Endothelial cell of umbilical vein (primary cell): ENCODE measurements at places on chromosomes 16 and 17. TPM values are rescaled to one million over a fixed set of nuclear protein-coding genes. Genes with fewer than 3 reads are reported as not detected.

DNA sequence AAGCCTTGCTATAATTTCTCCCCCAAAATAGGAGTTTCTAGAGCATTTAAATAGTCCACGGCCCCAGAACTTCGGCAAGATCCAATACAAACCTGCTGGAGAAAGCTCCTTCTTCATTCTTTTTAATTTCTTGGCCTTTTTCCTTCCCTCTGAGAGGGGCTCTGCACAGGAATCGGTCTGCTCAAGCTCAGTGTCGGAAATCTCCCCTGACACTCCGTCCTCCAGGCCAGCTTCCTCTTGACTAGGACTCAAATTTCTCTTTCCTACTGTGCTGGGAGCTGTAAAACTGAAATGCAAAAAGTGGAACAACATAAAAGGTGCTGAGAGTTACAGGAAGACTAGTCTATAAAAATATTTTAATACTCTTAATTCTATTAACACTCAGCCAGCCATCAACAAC is 183.3 kb downstream of the PARN start:
- H3K27me3 ChIP-seq: no peaks in the 10 kb centered on the region
- DNase-seq: no peak
- H3K27ac ChIP-seq: no peak overlapping the region
- no peak overlapping the region for H3K4me3 ChIP-seq
- H3K4me1 ChIP-seq: no peaks in the 10 kb centered on the region
- H3K36me3 ChIP-seq: no peaks in the 10 kb centered on the region

- peaks cover 40% of the 10 kb centered on the region for H3K36me3 ChIP-seq
- peak overlapping the region; percentile 38 for H3K27ac ChIP-seq
- H3K27me3 ChIP-seq: no peaks in the 10 kb centered on the region
- H3K4me3 ChIP-seq: no peak overlapping the region
- peak; percentile 47 for DNase-seq
These were observed 34.9 kb downstream of the PECAM1 start for GRCh38 chr17:64355536-64356303.

DNA sequence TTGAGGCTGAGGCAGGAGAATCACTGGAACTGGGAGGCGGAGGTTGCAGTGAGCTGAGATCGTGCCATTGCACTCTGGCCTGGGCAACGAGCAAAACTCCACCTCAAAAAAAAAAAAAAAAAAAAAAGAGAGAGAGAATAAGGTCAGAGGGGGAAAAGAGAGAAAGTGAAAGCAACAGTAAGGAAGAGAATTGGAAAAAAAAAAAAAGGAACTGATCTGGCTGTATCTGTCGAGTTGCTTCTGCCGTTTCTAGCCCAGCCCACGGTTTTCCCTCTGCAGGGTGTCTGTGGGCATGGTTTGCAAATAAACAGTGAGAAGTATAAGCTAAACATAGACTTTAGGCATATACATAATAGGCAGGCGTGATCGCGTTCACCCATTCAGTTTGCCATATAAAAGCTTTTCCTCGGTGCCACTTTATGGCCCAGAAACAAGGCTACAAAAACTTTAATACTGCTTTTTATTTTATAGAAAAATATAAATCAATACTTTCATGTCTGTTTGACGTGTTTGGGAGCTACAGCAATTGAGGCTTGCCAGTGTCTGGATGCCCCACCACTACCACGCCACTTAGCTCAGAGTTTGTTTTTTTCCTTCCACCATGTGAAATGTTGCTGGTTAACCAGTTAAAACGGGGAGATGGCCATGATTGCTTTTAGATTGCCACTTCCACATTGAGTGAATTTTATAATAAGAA is 436.7 kb downstream of the MAF start:
- no peak overlapping the region for H3K27ac ChIP-seq
- no peaks in the 10 kb centered on the region for H3K36me3 ChIP-seq
- H3K4me3 ChIP-seq: no peak overlapping the region
- DNase-seq: no peak

DNA sequence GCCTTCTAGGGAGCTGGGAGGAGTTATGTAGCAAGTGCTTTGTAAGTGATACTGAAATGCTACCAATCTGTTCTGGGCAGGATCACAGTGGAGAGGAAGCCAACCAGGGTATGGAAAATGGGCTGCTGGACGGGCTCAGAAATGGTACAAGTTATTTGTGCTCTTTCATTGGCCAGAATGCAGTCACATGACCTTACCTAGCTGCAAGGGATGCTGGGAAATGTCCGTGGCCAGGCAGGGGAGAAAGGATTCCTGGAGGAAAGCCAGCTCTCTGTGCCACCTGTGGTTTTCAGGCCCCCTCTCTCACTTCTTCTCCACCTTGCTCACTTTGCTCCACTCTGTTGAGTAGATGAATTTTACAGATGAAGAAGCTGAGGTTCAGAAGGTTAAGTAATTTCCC is 4.8 kb downstream of the EEF2K start:
- peaks cover 11% of the 10 kb centered on the region for H3K4me1 ChIP-seq
- no peak for DNase-seq
- no peaks in the 10 kb centered on the region for H3K36me3 ChIP-seq
- H3K27ac ChIP-seq: no peak overlapping the region
- no peak overlapping the region for H3K4me3 ChIP-seq

DNA sequence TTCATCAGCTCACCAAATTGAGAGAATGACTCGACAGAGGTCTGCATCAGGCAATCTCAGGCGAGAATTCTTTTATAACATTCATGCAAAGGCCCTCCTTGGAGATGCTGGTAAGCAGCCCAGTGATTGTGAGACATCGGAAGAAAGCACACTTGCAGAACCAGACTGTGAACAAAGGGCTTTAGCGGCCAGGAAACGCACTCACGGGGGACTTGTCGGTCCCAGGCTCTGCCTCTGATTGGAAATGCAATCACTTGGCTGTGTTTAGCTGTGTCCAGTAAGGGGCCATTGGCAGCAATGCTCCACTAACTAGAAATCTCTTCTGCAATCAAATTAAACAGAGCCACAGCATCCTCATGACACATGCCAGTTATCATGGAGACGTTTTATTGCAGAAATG is 226.7 kb upstream of the CDH13 start:
- H3K4me3 ChIP-seq: no peak overlapping the region
- H3K27me3 ChIP-seq: peaks cover 8% of the 10 kb centered on the region
- no peaks in the 10 kb centered on the region for H3K36me3 ChIP-seq
- H3K4me1 ChIP-seq: no peaks in the 10 kb centered on the region
- H3K27ac ChIP-seq: no peak overlapping the region

- H3K27me3 ChIP-seq: no peaks in the 10 kb centered on the region
- no peak overlapping the region for H3K27ac ChIP-seq
- no peaks in the 10 kb centered on the region for H3K4me1 ChIP-seq
- no peaks in the 10 kb centered on the region for H3K36me3 ChIP-seq
These were observed 265.0 kb downstream of the PHKB start for GRCh38 chr16:47726031-47726675.

DNA sequence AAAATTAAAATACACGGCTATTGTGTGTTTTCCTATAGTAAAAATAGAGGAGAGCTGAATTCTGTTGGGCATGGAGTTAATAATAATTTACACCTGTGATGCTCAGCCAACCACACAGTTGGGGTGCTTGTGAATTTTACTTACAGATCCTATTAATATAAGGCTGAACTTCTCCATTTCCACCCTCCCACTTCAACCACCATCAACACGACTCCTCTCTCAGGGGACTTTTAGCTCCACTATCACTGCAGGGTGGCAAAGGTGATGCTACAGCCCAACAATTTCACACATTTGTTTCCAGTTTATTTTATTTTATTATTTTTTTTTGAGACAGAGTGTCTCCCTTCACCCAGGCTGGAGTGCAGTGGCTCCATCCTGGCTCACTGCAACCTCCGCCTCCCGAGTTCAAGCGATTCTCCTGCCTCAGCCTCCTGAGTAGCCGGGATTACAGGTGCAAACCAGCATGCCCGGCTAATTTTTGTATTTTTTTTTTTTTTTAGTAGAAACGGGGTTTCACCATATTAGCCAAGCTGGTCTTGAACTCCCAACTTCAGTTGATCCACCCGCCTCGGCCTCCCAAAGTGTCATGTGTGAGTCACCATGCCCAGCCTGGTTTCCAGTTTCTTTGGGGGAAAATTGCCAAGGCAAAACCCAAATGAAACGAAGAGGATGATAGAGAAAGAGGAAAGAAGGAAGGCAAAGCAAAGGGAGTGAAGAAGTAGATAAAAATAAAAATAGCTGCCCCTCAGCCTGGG is 57.9 kb downstream of the GNA13 start:
- no peak overlapping the region for H3K4me3 ChIP-seq
- no peak overlapping the region for H3K27ac ChIP-seq
- DNase-seq: no peak
- no peaks in the 10 kb centered on the region for H3K27me3 ChIP-seq

- H3K4me3 ChIP-seq: no peak overlapping the region
- no peaks in the 10 kb centered on the region for H3K27me3 ChIP-seq
- no peak overlapping the region for H3K27ac ChIP-seq
These were observed 124.0 kb downstream of the GP2 start for GRCh38 chr16:20203272-20203671.

DNA sequence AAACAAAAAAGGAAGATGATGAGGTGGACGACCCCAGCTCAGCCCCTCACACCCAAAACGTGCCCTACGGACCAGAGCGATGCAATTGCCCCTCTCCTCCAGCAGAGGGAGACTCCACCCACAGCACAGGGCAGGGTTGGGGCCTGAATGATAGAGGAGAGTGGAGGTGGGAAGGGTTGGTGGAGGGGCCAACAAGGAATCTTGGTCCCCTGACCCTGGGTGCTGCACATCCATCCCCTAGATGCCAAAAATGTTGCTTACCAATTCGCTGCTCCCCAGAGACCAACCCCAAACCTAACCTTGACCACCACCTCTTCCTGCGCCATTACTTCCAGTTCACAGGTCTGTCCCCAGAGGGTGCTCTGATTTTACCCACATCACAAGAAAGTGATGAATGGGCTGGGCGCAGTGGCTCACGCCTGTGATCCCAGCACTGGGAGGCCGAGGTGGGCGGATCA is 12.9 kb downstream of the P2RX5 start:
- no peaks in the 10 kb centered on the region for H3K36me3 ChIP-seq
- no peaks in the 10 kb centered on the region for H3K27me3 ChIP-seq
- no peak overlapping the region for H3K4me3 ChIP-seq
- H3K4me1 ChIP-seq: no peaks in the 10 kb centered on the region
- DNase-seq: peak; percentile 31
- no peak overlapping the region for H3K27ac ChIP-seq

DNA sequence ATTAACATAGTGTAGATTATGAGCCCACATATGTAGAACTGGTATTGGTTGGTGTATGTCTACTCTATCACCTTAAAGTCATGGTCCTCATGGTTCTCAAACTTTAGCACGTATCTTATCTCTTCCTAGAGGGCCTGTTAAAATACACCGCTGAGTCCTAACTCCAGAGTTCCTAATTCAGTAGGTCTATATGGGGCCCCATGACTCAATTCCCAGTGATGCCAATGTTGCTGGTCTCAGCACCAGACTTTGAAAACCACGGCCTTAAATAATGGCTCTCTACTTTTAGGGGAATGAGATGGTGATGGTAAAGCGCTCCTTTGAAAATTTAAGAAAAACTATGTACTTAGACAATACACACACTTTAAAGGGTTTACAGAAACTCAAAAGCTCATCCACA is 36.6 kb downstream of the SMURF2 start:
- peak overlapping the region; percentile 54 for H3K27ac ChIP-seq
- H3K4me3 ChIP-seq: no peak overlapping the region
- peaks cover 9% of the 10 kb centered on the region for H3K36me3 ChIP-seq
- no peaks in the 10 kb centered on the region for H3K27me3 ChIP-seq
- peaks cover 66% of the 10 kb centered on the region for H3K4me1 ChIP-seq

- no peak overlapping the region for H3K27ac ChIP-seq
- no peaks in the 10 kb centered on the region for H3K36me3 ChIP-seq
- H3K27me3 ChIP-seq: peaks cover 5% of the 10 kb centered on the region
- H3K4me3 ChIP-seq: no peak overlapping the region
- DNase-seq: no peak
These were observed 12.3 kb upstream of the SEPHS2 start for GRCh38 chr16:30457743-30458560.

- H3K4me3 ChIP-seq: no peak overlapping the region
- H3K4me1 ChIP-seq: no peaks in the 10 kb centered on the region
- no peak for DNase-seq
These were observed 22.3 kb downstream of the TMC6 start for GRCh38 chr17:78106211-78106610.

- H3K4me3 ChIP-seq: no peak overlapping the region
- H3K27ac ChIP-seq: no peak overlapping the region
- H3K4me1 ChIP-seq: peaks cover 4% of the 10 kb centered on the region
- no peaks in the 10 kb centered on the region for H3K36me3 ChIP-seq
These were observed 818 bp downstream of the DPH1 start for GRCh38 chr17:2030779-2031163.

- H3K36me3 ChIP-seq: no peaks in the 10 kb centered on the region
- H3K27ac ChIP-seq: no peak overlapping the region
- H3K4me3 ChIP-seq: no peak overlapping the region
These were observed 7.0 kb upstream of the MAF start for GRCh38 chr16:79607587-79607986.

- H3K27me3 ChIP-seq: no peaks in the 10 kb centered on the region
- H3K36me3 ChIP-seq: no peaks in the 10 kb centered on the region
- no peak overlapping the region for H3K27ac ChIP-seq
These were observed 115.9 kb downstream of the ZFHX3 start for GRCh38 chr16:72932050-72932449.

- no peaks in the 10 kb centered on the region for H3K36me3 ChIP-seq
- DNase-seq: no peak
- no peak overlapping the region for H3K27ac ChIP-seq
- no peak overlapping the region for H3K4me3 ChIP-seq
- H3K27me3 ChIP-seq: no peaks in the 10 kb centered on the region
- H3K4me1 ChIP-seq: peaks cover 4% of the 10 kb centered on the region
These were observed 3.7 kb downstream of the SERPINF1 start for GRCh38 chr17:1765576-1765975.

DNA sequence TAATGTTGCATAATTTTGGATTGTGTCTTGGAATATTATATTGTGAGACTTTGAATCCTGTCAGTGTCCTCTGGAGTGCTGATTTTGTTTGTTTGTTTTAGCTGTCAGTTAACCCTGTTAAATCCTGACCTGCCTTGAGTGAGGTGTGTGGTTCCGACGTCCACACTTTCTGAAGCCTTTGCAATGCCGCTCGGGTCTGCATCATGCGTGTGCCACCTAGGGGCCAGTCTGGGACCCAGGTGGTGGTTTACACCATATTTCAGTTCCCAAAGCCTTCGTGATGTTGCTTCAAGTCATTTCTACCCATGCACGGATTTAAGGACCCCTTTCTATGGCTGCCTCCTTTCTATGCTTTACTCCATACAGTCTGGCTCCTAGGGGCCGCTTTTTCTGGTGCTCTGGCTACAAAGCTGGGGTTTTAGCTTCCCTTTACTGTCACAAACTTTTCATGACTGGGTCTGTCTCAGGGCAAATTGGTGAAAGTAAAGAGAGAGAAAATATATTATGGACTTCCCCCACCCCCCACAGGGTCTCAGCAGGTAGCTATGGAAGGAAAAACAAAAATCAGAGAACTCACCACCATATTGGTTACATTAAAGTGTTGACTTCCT is 11.4 kb upstream of the OR4D1 start:
- no peaks in the 10 kb centered on the region for H3K36me3 ChIP-seq
- no peaks in the 10 kb centered on the region for H3K4me1 ChIP-seq
- no peak overlapping the region for H3K4me3 ChIP-seq
- peaks cover 5% of the 10 kb centered on the region for H3K27me3 ChIP-seq

- no peak overlapping the region for H3K27ac ChIP-seq
- H3K27me3 ChIP-seq: no peaks in the 10 kb centered on the region
These were observed 339.0 kb downstream of the MAF start for GRCh38 chr16:79261481-79261940.

- no peaks in the 10 kb centered on the region for H3K27me3 ChIP-seq
- no peak overlapping the region for H3K27ac ChIP-seq
- H3K4me3 ChIP-seq: no peak overlapping the region
- no peak for DNase-seq
These were observed 7.8 kb downstream of the CCDC200 start for GRCh38 chr17:43220511-43221125.

The CLEC18B gene
- 0.06 TPM in 1 of 2 replicates, not detected in the other for polyA plus RNA-seq

The ZG16 gene
- not detected in 2 replicates for polyA plus RNA-seq

The TBX2 gene
- not detected in 2 replicates for polyA plus RNA-seq

The ZP2 gene
- not detected in 2 replicates for polyA plus RNA-seq

The NETO2 gene
- 15.5 and 18.4 TPM in 2 replicates for polyA plus RNA-seq

The TRPV3 gene
- 0.01 TPM in 1 of 2 replicates, not detected in the other for polyA plus RNA-seq

The NPIPB13 gene
- polyA plus RNA-seq: 4.4 and 7.8 TPM in 2 replicates
